Pancreas (tissue), 10 donors: ENCODE measurements at places on chromosomes 3 and 15.
A peak's percentile ranks its signal among the peaks of the same experiment; 100 is the strongest.

- H3K27ac ChIP-seq: no peak overlapping the region
- DNase-seq: no peak
- no peaks in the 10 kb centered on the region for H3K27me3 ChIP-seq
- no peaks in the 10 kb centered on the region for H3K4me1 ChIP-seq
- H3K4me3 ChIP-seq: no peak overlapping the region
Measured at GRCh38 chr3:172905451-172905850, 154.9 kb downstream of the ECT2 start.

DNA sequence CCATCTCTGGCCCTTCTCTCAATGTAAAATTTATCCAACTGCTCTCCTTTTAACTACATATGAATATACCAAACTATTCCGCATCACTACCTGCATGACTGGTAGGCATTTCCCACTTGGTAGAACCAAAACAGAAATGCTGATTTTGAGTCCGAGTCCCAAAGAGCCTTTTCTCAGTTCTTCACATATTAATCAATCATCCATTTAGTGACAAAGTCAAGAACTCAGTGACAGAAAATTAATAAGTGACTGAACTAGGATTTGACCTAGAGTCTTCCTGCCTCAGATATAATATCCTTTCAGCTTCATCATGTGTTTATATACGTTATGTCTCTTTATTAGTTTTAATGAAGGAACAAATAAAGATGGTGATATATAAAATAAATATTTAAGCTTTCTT, 700.6 kb upstream of the GOLIM4 start:
- H3K36me3 ChIP-seq: no peaks in the 10 kb centered on the region
- H3K4me3 ChIP-seq: no peak overlapping the region
- no peaks in the 10 kb centered on the region for H3K27me3 ChIP-seq
- no peak overlapping the region for H3K27ac ChIP-seq

- H3K4me3 ChIP-seq: no peak overlapping the region
- H3K27me3 ChIP-seq: no peaks in the 10 kb centered on the region
- H3K36me3 ChIP-seq: no peaks in the 10 kb centered on the region
- peak overlapping the region; percentile 89 for H3K27ac ChIP-seq
Measured at GRCh38 chr15:58331913-58332675, 99.7 kb upstream of the LIPC start.

GRCh38 chr3:49199239-49199899, 28.0 kb downstream of the KLHDC8B start:
- peak; percentile 76 for DNase-seq
- peak overlapping the region; percentile 26 for H3K4me3 ChIP-seq
- no peaks in the 10 kb centered on the region for H3K27me3 ChIP-seq
- no peak overlapping the region for H3K27ac ChIP-seq

GRCh38 chr3:169508426-169508825, 155.1 kb downstream of the MECOM start:
- no peaks in the 10 kb centered on the region for H3K4me1 ChIP-seq
- no peaks in the 10 kb centered on the region for H3K36me3 ChIP-seq
- no peak for DNase-seq
- no peak overlapping the region for H3K27ac ChIP-seq
- H3K27me3 ChIP-seq: no peaks in the 10 kb centered on the region
- H3K4me3 ChIP-seq: no peak overlapping the region

DNA sequence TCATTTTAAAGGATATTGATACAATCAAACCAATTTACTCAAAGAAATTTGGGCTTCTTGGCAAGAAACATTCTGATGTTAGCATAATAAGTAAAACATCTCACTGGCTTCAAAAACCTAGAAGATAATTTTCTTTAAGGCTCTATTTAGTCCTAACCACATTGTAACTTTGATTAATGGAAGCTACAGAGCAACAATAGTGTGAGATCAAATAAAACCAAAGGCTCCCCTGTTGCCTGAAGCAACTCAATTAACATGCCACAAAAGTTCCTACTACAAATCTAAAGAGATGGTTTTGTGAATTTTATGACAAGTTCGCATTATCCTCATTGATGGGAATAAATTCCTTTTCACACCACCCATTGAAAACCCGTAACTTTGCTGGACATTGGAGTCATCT, 5.9 kb downstream of the DPH6 start:
- H3K36me3 ChIP-seq: peaks cover 6% of the 10 kb centered on the region
- H3K4me3 ChIP-seq: no peak overlapping the region
- no peak for DNase-seq

DNA sequence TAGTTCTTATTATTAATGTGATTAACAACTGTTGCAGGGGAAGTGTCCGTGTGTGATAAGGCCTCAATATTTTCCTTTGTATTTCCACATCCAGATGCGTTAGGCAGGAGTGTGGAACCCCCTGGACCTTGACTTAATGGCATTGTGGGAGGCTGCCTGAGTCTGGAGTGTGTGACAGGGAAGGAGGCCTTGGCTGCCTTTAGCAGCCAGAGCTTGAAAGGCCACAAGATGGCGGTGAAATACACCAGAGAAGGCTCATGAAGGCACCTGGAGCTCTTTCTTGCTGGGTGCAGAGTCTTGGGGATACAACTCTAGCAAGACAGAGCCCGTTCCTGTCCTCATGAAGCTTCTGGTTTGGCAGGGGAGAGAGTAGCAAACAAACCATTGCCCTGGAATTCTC, 36.9 kb downstream of the POLR2M start:
- H3K27me3 ChIP-seq: no peaks in the 10 kb centered on the region
- DNase-seq: no peak
- H3K36me3 ChIP-seq: no peaks in the 10 kb centered on the region
- no peak overlapping the region for H3K27ac ChIP-seq
- H3K4me3 ChIP-seq: no peak overlapping the region

DNA sequence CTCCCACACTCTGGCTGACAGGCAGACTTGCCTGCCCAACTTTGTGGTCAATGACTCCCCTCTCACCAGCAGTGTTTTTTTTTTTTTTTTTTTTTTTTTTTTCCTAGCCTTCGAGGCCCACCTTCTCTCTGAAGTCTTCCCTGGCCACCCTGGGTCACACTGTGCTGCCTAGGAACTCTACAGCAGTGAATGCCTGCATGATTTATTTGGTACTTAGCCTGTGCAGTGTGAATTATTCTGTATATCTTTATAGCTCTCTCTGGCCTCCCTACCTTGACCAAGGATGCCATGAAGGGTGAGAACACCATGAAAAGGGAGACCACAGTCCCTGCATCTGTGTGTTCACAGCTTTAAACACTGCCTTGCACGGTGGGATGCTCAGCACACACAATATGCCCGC, 141.6 kb downstream of the CLSTN2 start:
- H3K4me3 ChIP-seq: no peak overlapping the region
- no peaks in the 10 kb centered on the region for H3K36me3 ChIP-seq
- no peak overlapping the region for H3K27ac ChIP-seq
- H3K4me1 ChIP-seq: no peaks in the 10 kb centered on the region
- no peaks in the 10 kb centered on the region for H3K27me3 ChIP-seq
- DNase-seq: no peak

- DNase-seq: no peak
- H3K4me1 ChIP-seq: no peaks in the 10 kb centered on the region
- no peaks in the 10 kb centered on the region for H3K36me3 ChIP-seq
- H3K27ac ChIP-seq: no peak overlapping the region
Measured at GRCh38 chr15:82052751-82053150, 6.9 kb upstream of the MEX3B start.

DNA sequence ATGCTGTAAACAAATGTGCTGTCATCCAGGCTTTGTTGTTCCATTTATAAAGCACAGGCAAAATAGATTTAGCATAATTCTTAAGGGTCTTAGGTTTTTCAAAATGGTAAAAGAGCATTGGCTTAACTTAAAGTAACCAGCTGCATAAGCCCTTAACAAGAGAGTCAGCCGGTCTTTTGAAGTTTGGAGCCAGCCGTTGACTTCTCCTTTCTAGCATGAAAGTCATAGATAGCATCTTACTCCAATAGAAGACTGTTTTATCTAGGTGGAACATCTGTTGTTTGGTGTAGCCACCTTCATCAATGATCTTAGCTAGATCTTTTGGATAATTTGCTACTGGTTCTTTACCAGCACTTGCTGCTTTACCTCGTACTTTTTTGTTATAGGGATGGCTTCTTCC, 297.5 kb upstream of the DCBLD2 start:
- no peak for DNase-seq
- H3K27me3 ChIP-seq: no peaks in the 10 kb centered on the region
- H3K4me1 ChIP-seq: no peaks in the 10 kb centered on the region
- no peak overlapping the region for H3K4me3 ChIP-seq
- no peaks in the 10 kb centered on the region for H3K36me3 ChIP-seq

GRCh38 chr3:13072600-13073325, 466 bp downstream of the IQSEC1 start:
- no peak overlapping the region for H3K27ac ChIP-seq
- no peaks in the 10 kb centered on the region for H3K4me1 ChIP-seq
- no peak overlapping the region for H3K4me3 ChIP-seq
- no peaks in the 10 kb centered on the region for H3K27me3 ChIP-seq
- H3K36me3 ChIP-seq: no peaks in the 10 kb centered on the region

GRCh38 chr15:50138391-50138790, 19.4 kb upstream of the ATP8B4 start:
- H3K27me3 ChIP-seq: no peaks in the 10 kb centered on the region
- DNase-seq: no peak
- no peak overlapping the region for H3K27ac ChIP-seq
- no peak overlapping the region for H3K4me3 ChIP-seq
- H3K36me3 ChIP-seq: no peaks in the 10 kb centered on the region

GRCh38 chr3:30457081-30457480, 149.3 kb upstream of the TGFBR2 start:
- H3K4me3 ChIP-seq: no peak overlapping the region
- no peaks in the 10 kb centered on the region for H3K36me3 ChIP-seq
- no peak overlapping the region for H3K27ac ChIP-seq
- H3K4me1 ChIP-seq: no peaks in the 10 kb centered on the region

DNA sequence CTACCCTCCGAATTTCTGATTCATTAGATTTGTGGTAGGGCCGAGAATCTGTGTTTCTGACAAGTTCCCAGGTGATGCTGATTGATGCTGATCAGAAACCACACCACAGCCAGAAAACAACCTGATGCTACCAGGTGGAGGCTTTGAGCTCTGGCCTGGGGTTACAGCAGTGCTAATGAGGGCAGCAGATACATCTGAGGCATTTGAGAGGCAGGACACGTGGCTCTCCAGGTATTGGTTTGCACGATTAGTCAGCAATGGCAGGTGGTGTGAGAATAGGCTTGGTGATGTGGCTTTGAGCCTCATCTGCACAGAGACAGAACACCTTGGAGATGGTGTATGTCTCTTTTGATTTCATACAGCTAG, 78.8 kb upstream of the THBS1 start:
- no peaks in the 10 kb centered on the region for H3K4me1 ChIP-seq

DNA sequence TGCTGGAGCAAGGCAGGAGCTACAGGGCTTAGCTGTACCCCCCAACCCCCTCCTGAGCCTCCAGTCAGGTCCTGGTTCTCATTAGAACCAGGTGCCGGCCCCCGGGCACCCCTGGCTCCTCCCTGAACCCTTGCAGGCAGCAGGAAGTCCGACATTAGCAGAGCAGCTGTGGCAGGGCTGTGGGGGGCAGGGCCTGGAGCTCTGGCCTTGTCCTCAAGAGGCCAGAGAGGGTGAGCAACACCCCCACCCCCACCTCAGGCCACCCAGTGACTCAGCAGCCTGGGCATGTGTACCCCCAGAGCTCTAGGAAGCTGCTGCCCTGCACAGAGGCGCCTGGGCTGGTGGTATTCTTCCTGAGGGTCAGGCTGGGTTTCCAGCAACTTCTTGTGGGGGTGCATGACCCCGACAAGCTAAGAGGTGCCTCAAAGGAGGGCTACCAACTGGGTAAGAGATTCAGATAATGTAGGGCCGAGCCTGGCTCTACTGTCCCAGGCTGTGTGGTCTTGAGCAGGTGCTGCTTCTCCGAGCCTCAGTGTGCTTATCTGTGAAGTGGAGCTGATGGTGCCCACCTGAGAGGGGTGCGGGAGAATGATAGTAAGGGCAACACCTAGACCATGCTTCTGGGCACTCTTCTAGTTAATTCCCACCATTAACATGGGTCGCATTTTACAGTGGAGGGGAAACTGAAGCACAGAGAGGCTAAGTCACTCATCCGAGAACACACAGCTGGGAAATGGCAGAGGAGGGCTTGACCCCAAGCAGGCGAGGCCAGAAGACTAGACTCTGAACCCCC, 16.0 kb downstream of the H1-8 start:
- no peak overlapping the region for H3K4me3 ChIP-seq
- H3K27me3 ChIP-seq: no peaks in the 10 kb centered on the region
- no peaks in the 10 kb centered on the region for H3K4me1 ChIP-seq
- no peak overlapping the region for H3K27ac ChIP-seq
- no peak for DNase-seq

DNA sequence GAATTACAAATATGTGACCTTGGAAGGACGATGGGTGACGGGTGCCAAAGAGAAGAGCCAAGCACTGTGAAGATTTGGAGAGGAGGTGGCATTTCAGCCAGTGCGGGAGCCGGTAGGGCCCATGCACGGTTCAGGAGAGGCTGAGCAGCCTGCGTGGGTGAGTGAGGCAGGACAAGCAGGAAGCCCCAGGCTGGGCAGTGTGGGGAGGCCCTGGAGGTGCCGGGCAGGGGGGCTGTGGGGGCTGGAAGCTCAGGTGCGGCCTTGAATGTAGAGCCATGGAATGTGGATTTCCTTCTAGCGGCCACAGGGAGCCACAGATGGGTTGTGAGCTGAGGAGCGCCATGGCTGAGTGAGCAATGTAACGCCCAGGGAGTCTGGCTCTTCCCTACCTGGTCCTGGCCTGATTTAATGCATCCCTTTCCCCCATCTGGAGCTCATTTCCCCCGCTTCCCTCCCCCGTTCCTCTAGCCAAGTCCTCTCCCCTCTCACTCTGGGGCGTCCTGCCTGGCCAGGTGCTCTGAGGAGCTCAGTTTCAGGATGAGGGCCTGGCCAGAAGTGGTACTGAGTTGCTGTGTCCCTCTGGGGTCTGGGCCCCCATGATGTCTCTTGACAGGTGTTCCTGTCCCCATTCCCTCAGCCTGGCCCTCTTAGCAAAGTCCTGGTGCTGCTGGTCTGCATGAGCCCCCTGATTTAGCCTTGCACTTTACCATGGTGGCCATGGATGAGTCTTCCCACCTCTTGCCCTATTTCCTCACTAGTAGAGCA, 41.8 kb upstream of the IQSEC1 start:
- no peaks in the 10 kb centered on the region for H3K36me3 ChIP-seq
- no peak overlapping the region for H3K27ac ChIP-seq
- H3K4me1 ChIP-seq: peaks cover 16% of the 10 kb centered on the region
- peak; percentile 44 for DNase-seq

DNA sequence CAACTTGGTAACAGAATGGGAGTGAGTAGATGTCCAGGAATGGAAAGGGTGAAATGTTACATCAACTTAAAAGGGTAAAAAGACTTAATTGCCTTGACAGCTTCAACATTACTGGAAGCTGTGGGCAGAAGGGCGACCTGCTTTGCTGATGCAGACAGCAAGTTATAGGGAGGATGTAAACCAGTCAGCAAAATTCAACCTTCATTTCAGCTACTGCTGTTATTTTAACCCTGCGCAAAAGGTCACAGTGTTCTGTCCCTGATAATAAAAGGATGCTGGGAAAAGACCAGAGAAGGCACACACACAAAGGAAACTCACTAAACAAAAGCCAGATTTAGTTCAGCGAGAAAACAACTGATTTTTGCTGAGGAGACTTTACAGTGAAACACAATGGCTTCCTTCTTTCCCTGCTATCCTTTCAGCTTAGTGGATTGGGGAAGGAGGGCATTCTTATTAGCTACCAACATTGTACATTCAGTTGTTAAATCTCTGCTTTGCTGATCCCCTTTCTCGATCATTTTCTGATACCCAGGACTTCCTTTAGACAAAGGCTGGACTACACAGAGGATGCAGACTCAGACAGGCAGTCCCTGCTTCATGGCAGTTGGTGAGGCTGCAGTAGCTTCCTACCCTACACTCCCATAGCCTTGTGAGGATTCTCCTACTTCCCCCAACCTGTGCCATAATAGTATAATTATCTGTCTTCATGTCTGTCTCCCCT, 62.0 kb downstream of the P3H2 start:
- no peaks in the 10 kb centered on the region for H3K4me1 ChIP-seq
- H3K27ac ChIP-seq: no peak overlapping the region
- H3K36me3 ChIP-seq: no peaks in the 10 kb centered on the region
- no peak overlapping the region for H3K4me3 ChIP-seq
